ENCODE measurements at places on chromosomes 1 and 21.

DNA sequence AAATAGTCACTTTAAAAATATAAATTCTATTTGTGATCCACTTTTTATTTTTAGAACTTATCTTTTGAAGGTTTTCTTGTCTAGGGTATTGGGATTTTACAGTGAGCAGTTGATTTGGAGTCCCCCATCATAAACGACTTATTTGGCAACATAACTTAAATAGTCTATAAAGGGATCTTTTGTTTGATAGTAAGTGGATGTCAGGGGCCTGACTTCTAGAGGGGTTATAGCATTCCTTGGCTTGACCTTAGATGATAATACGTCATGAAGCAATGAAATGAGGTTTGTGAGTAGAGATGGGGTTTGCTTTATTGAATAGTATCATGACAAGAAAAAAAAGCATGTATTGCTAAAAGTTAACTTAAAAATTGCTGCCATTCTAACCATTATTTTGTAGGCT, 17.8 kb downstream of the VPS45 start:
- DNase-seq: no peak

GRCh38 chr21:17925899-17926298, 106.7 kb upstream of the C21orf91 start:
- peak; percentile 47 for DNase-seq

DNA sequence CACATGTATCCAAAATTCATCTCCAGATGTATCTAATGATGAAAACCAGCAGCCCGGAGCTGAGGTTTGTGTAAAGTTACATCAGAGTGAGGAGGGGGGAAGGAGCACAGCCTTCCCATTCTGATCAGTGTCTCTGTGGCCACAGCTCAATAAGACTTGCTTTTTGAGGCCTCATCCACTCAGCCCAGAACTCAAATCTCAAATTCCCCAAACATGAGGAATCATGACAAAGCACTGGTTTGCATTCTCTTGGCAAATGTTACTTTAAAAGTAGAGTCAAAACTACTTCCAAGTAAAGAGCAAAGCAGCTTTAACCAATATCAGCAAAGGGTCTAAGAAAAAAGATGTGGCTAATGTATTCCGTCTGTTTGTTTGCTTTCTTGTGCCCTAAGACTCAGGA, 30.9 kb downstream of the CCN1 start:
- DNase-seq: peak; percentile 95

DNA sequence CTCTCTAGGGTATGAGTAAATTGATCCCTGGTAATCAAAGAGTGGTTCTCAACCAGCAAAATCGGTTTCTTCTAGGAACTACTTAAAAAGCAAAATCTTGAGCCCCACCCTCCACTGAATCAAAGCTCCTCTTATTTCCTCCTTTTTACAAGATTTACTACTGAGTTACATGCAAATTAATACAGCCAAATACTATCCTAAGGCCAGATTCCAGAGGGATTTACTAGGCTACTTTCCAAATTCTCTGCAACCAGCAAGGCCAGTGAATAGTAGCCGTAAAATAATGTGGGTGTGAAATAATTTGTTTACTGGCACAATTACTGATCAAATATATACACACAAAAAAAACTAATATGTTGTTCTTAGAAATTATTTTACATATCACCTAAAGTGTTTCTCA, 1583.8 kb downstream of the NCAM2 start:
- no peak for DNase-seq

GRCh38 chr21:44949779-44950198, 10.0 kb downstream of the SLX9 start:
- peak; percentile 71 for DNase-seq

GRCh38 chr1:52880206-52880605, 37.6 kb downstream of the ZYG11A start:
- DNase-seq: no peak

Data from fibroblast of mammary gland (primary cell).